Cortex of kidney (tissue), 1 donor: ENCODE measurements at places on chromosomes 7 and 10.

GRCh38 chr7:131106681-131107336, 220.9 kb upstream of the MKLN1 start:
- DNase-seq, result peak; percentile 23

DNA sequence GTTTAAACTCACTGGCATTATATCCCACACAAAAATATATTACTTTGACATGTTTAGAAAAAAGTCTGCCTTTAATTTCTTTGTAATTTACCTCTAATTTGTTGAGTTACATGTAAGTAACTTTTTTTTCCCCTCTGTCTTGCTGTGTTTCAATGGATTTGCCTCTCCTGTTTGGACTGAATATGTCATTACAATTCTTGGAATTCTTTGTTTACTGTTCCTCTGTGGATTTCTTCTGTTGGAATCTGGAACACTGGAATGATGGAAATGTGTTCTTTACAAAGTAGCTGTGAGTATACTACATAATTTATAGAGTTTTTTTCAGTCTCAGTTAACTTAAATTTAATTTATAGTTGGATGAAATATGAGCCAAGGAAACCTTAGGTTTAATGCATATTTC, 30.4 kb downstream of the SEPTIN7 start:
- no peak for DNase-seq

DNA sequence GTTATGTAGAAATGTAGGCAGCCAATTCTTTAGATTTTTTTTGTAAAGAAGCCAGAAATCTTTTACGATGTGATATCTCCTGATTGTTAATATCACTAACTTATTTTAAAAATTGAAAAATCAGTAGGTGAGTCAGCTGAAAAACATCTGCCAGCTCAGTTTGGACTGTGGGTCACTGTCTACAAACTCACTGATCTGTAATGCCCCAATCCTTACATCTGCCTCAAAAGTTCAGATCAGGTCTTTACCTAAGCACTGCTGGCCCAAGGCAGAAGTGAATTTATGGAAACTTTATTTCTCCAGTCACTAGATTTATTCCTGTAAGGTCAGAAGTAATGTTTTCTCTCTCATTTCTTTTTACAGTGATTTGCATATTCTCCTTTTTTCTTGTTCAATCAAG, 31.0 kb upstream of the FAM13C start:
- DNase-seq, result no peak

GRCh38 chr7:66697449-66698438, 42.8 kb upstream of the RABGEF1 start:
- DNase-seq, result no peak

DNA sequence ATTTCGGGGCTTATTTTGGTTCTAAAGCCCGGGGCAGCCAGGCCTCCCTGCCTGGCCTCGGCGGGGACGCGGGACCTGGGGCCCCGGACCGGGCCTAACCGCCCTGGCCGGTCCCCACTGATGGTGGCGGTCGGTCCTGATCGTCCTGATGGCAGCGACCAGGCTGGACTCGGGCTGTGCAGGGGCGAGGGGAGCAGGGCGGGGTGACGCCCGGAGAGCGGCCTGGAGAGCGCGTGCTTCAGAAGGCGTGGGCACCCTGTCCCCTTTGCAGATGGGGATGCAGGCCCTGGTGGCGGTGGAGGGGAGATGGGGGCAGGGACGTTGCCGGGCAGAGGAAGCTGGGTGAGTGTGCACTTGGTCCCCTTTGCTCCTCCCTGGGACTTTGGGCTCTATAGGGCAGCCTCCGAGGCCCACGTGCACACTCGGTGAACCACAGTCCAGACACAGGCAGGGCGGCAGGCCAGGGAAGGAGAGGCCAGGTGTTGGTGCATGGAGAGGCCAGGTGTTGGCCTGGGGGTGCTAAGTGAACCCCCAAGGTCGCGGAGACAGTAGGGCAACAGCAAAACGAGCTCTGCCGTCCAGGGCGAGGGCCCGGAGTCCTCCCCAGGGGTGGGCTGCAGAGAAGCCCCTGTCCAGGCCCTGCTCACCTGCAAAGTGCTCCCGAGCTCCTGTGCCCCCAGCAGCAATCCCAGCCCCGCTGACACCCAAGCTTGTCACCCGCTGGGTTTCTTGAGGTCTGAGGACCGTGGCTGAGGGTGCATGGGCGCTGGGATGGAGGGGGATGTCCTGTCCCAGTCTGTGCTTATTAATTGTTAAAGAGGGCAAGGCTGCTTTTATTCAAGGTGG, 42.4 kb upstream of the FAM20C start:
- DNase-seq, result no peak

DNA sequence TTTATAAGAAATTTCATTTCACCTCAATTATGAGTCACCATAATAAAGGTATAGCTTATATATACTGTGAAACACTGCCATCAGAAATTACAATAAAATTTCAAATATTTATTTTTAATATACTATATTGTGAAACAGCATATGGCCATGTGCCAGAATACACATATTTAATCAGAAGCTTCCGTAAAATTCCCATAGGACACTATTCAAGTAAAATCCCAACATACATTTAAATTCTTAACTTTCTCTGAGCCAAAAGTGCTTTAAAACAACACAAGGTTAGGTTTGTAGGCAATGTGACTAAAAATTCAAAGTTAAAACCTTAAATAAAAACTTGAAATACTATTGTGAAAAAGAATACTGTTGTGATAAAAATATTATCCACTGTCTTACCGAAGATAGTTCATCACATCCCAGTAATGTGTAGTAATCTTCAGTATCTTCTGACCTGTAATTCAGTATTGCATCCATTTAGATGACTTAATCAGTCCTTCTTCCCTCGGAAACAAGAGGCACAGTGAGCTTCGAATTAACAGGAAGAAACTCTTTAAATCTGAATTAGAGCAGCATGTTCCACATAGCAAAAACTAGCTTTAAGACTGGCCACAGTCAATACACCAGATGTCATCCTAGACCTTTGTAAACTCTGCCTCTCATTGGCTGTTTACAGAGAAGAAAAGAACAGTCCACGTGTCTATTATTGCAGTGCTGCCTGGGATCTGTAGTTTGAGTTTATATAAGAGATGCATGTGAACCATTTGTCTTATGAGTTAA, at the start of gene DNAJC12:
Gene DNAJC12, minus strand, starts transcription at position 648 of the 774 bp plus-strand sequence. Its CDS starts 177 bp downstream, at position 471.
- no peak for DNase-seq

DNA sequence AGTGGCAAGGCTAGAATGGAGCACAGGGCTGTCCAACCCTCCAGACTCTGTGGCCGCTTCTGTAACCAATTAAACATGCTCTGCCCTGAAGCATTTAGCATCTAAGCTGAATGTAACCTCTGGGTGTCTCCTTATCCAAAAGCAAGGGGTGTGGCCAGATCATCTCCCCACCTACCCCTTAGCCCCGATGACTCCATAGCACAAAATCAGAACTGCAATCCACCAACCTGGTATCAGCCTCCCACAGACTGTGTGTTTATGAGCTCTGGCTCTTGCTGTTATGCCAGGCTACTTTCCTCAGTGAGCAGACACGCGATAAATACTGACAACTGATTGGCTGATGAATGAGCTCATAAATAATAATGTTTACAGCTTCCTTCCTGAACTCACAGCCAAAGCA, 3.2 kb downstream of the FRMD4A start:
- DNase-seq, result no peak

GRCh38 chr10:18325889-18326531, 185.8 kb downstream of the CACNB2 start:
- DNase-seq, result no peak

DNA sequence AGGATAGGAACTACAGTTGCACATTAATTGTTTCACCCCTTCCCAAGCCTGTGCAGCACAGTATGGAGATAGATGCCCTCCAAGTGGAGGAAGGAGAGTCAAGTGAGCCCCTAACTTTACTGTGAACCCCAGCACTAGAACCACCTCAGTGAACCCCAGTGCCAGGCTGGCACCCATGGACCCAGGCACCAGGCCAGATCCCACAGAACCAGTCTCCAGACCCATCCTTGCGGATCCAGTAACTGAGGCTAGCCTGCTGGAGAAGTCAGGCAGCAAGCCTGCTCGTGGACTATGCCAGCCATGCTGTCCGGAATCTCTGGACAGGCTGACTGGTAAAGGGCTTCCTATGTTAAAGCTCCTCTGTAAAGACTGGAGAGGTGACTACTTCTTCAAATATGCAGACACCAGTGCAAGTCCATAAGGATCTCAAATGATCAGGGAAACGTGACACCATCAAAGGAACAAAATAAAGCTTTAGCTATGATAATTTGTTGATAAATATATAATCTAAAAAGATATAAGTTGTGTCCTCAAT, 27.7 kb downstream of the SHOC2 start:
- no peak for DNase-seq

- no peak for DNase-seq
Measured at GRCh38 chr7:152667958-152668357, 8.0 kb downstream of the XRCC2 start.

DNA sequence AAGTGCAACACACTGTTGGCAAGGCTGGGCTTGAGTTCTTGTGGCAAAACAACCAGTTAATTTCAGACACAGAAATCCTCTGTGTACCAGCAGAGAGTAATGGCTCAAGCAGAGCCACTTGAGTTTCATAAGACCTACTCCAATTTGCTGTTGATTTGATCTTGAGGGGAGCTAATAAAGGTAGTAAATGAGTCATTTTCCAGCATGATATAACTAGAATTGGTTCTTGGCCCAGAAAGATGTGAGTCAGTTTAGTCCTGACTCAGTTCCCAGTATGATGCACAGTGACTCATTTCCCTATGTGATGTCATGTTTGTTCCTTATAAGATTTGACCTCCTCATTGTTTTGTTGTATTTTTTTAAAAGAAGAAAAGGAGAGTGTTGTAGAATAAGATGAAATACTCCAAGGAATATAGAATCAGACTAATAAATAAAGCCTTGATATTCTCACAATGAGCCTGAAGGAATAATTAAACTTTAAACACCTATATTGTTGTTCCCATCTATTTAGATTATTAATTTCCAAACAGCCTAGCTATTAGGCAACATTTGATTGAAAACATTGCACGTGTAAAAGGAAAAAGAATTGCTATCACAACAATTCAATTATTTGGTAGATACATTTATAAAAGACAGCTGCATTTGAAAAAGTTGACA, 186.2 kb downstream of the REEP3 start:
- no peak for DNase-seq

- no peak for DNase-seq
Measured at GRCh38 chr7:156927571-156928405, 21.7 kb upstream of the NOM1 start.

- no peak for DNase-seq
Measured at GRCh38 chr7:30249986-30250774, 34.2 kb upstream of the ZNRF2 start.

DNA sequence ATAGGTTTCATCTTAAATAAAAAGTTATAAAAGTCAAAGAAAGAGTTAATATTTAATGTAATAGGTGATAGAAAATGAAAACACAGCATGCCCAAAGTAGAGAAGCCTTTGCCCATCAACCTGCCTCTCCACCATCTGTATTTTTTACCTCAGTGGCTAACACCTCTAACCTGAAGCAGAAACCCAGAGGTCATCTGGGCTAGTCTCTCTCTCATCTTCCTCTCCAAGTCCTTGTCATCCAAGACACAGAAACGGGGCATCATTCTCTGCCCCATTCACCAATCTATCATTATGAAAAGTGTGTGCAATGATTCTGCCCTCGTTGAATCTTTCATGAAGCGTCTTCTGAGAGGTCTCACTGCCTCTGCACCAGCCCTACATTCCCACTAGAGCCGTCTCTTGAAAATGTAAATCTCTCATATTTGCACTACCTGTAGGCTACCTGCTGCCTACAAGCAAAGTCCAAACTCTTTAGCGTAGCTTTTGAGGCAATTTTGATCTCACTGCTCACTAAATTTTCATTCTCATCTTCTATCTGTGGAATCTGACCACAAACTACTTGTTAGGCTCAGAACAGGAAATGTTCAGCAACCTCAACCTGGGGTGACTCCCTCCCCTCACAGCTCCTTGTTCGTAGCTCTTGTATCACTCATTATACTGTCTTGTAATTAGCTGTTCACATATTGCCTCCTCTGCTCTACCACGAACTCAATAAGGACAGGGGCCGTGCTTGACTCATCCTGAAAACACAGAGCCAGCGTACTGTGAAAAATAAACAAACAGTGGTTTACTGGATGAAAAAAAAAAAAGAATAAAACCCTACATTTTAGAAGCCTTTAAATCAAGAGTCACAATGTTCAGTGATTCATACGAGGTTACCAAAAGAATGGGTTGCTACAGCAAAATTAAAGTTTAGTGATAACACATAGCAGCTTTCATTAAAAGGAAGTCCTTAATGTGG, 83.1 kb downstream of the CTNNA3 start:
- DNase-seq, result no peak

GRCh38 chr7:151306374-151306773, 35.2 kb upstream of the NUB1 start:
- no peak for DNase-seq

DNA sequence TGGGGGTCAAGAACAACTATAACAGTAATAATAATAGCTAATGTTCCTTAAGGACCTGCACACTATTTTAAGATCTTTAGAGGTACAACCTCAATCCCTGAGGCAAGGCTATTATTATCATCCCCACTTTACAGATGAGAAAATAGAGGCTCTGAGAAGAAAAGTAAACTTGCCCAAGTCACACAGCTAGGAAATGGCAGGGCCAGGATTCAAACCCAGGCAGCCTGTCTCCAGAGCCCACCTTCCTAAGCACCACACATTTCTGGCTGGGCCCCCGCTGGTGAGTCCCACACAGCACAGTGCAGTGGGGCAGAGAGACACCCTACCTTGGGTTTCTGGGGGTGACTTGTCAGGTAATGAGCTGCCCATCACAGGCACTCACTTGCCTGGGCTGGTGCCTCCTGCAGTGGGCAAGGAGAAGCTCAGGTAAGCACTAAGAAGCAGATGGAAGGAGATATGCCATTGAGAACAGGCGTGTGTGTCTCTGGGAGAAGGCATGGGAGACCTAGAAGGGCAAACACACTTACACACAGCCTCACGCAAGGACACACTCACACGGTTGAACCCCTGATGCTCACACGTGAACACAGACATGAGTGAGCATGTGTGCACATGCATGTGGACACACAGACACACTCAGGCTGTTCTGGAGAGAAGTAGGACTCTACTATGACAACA, 104.4 kb upstream of the ZMIZ1 start:
- no peak for DNase-seq

DNA sequence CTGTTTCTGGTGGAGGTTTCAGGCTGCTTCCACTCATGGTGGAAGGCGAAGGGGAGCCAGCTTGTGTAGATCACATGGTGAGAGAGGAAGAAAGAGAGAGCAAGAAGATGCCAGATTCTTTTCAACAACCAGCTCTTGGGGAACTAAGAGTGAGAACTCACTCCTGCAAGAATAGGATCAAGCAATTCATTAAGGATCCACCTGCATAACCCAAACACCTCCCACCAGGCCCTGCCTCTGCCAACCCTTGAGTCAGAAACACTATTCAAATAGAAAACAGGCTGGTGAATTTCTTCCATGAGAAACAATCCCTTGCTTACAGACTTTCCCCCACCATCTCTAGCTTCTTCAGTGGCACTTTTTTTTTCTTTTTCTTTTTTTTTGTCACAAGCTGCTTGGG, 317.2 kb downstream of the GPR158 start:
- no peak for DNase-seq

- no peak for DNase-seq
Measured at GRCh38 chr7:30980194-30980593, 16.4 kb downstream of the GHRHR start.

GRCh38 chr7:77293046-77293445, 93.4 kb upstream of the FGL2 start:
- no peak for DNase-seq

- DNase-seq, result no peak
Measured at GRCh38 chr7:63925262-63925625, 73.4 kb upstream of the ZNF722 start.

GRCh38 chr10:74289951-74290350, 138.9 kb downstream of the ADK start:
- DNase-seq, result no peak

GRCh38 chr10:89916468-89917215, 215.3 kb downstream of the KIF20B start:
- DNase-seq, result no peak

GRCh38 chr7:93307131-93307660, 75.0 kb downstream of the VPS50 start:
- DNase-seq, result no peak
